ENCODE measurements at places on chromosomes 2 and 18.

DNA sequence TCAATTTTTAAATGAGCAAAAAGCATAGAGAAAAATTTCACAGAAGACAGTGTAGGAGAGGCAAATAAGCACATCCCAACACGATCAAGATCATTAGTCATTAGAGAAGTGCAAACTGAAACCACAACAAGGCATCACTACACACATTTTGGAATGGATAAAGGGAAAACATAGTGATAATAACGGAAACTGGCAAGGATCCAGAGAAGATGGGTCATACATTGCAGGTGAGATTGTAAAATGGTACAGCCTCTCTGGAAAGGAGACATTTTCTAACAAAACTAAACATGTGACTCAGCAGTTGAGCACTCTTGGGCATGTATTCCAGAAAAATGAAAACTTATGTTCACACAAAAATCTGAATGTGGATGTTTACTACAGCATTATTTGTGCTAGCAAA is 98.3 kb upstream of the TMEM17 start:
- DNase-seq = no peak

GRCh38 chr2:134845719-134846118 is 7.3 kb downstream of the ACMSD start:
- no peak for DNase-seq

- no peak for DNase-seq
These were observed 26.5 kb downstream of the RBMS1 start for GRCh38 chr2:160467086-160467485.

- no peak for DNase-seq
These were observed 55.3 kb upstream of the ID2 start for GRCh38 chr2:8626572-8626971.

DNA sequence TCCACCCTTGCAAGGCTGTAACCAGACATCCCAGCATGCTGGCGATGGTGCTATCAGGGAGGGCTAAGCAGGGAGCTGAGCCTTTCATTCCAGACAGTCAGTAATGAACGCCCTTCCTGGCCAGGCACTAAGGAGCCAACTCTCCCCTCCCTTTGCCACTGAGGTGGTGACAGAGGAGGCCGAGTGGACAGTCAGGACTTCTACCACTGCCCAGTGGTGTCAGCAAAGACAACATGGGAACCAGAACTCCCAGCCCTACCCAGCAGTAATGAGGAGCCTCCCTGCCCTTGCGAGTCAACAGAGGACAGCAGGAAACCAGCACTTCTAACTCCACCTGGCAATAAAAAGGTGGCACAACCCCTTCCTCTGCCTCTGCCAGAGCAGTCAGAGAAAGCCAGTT is 68.6 kb downstream of the ZAP70 start:
- no peak for DNase-seq

GRCh38 chr2:188787658-188788240 is 186.4 kb upstream of the COL3A1 start:
- no peak for DNase-seq

DNA sequence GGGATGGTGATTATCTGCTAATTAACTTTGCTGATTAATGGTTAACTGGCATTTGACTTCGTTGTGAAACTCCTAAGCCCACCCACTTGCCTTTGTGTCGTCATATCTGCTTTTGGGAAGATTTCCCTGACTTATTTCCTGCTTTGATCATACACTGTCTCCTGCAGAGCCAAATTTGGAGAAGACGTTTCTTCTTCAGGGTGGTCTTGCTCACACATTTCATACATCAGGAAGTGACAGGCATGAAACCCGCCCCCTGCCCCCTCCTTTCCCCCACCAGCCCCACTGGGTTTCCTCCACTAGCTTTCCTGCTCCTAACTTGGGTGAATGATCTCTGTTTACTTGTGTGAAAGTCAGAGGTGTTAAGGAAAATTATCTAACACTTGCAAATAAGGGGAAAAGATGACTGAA is 300.1 kb downstream of the TSN start:
- DNase-seq = no peak

DNA sequence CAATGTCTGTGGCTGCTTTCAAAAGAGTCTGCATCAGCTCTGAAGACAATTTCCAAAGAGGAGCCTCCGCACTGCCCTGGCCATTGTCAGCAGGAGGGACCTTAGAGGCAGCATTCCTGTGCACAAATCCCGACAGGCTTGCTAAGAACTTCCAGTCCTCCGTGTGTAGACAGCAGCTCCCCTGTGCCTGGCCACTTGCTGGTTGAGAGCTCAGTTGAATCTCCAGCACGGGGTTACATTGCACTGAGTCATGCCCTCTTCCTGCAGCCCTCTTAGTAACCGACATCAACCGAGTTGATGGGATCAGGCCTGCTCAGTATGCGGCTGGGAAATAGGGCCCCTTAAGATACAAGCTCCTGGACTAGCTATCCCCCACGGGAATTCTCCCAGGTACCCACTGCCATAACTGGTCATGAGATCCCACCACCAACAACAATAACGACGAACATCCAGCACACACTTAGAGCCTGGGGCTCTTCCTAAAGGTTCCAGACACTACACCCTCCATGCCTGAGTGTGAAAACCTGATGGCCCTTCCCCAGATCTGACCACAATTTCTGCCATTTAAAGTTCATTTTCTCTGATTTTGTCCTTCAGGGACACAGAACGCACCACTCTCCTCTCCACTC is 12.0 kb downstream of the ATP6V1B1 start:
- DNase-seq = no peak

GRCh38 chr2:84038866-84039265 is 420.2 kb downstream of the SUCLG1 start:
- no peak for DNase-seq

GRCh38 chr2:39419282-39420223 is 17.5 kb downstream of the MAP4K3 start:
- DNase-seq = no peak

DNA sequence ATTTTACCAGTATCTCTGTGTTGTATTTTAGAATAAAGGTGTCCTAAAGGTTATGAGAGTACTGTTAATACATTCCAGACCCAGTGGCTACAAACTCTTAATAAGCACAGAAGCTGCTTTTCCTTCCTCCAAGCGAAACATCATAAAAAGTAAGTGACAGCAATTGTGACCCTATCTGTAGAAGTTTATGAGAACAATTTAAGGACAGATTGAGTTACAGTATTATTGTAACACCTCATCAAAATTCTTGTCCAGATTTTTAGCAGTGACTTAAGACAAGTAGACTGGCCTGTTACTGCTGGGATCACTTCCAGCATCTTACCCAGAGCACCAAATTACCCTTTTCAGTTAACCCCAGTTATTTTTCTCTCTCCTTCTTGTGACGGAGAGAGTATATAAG is 154.6 kb downstream of the ERBB4 start:
- DNase-seq = no peak

DNA sequence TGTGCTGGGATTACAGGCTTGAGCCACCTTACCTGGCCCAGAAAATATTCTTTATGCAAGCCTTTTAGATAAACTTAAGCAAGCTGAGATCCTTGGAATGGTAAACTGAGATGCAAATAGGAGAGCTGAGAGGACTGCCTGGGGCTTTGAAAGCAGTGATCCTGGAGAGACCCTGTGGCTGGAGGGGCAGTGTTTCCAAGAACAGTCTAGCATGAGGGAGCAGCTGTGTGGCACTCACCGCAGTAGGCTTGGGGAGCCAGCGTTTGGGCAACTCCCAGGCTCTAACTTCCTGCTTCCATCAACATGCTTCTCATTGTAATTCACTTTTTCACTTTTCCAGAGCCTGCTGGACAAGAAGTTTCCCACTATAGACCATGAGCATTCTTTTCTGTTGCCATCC is 144.1 kb upstream of the CELF4 start:
- DNase-seq = no peak
